ENCODE measurements at places on chromosomes 5 and 9.

DNA sequence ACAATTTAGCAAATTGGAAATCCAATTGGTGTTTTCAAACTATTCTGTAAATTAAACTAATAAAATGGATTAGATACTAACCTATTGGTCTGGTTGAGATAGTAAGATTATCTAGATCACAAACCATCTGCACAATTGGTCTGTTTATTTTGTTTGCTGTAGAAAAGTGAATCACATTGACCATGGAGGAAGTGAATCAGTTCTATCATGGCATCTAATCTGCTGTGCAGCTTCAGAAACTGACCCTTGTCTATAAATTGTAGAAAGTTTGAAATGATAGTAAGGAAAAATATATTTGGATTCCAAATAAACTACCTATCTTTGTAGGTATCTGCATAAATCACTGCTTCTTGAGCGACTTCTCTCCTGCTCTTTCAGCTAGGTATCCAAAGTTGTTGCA is 1865.4 kb downstream of the MAT2B start:
- no peak for DNase-seq

DNA sequence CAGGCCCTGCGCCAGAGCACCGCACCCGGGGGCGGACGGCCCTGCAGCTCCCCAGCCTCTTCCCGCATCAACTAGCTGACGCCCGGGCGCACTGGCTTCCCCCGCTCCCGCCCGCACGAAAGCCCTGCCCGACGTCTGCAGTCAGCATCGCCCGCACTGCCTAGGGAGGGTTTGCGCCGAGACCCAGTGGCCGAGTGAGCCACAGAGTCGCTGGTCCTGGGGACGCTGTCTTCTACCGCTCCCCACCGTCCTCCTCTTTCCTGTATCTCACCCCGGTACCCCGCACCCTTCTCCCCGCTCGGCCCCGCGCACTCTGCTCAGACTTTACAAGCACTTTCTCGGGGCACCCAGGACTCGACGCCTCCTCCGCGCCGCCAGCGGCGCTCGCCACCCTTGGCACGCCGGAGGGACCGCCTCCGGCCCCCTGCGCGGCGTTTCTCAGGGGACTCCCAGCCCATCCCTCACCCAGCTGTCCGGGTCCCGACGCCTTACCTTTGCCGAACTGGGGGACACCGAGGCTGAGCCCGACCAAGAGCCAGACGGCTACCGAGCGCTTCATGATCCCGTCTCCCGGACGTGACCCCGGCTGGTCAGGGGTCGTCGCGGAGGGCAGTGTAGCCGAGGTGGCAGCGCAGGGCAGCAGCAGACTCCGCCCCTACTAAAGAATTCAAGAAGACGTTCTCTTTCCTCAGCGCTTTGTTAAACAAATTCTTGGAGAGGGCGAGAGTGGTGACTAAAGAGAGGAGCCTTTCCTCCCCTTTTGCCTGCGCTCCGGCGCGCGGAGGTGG is 670 bp downstream of the EDIL3 start:
- DNase-seq: no peak

DNA sequence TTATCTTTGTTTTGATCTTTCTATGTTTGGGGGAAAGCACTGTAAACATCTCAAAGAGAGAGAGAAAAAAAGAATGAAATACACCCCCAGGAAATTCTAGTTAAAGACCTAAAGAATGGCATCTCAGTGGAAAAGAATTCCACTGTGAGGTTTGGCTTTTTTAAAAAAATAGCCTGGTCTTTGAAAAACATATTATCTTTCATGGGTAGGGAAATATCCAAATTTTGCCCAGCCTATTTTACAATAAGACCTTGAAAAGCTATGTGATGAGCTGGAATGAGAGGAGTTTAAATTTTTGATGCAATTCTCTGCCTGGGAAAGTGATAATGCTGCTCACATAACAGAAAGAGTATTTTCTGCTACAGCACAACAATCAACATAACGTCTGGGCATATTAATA is 348.1 kb upstream of the WWC1 start:
- no peak for DNase-seq

- DNase-seq: no peak
Observed at GRCh38 chr9:134433101-134433500, 106.8 kb downstream of the RXRA start.

DNA sequence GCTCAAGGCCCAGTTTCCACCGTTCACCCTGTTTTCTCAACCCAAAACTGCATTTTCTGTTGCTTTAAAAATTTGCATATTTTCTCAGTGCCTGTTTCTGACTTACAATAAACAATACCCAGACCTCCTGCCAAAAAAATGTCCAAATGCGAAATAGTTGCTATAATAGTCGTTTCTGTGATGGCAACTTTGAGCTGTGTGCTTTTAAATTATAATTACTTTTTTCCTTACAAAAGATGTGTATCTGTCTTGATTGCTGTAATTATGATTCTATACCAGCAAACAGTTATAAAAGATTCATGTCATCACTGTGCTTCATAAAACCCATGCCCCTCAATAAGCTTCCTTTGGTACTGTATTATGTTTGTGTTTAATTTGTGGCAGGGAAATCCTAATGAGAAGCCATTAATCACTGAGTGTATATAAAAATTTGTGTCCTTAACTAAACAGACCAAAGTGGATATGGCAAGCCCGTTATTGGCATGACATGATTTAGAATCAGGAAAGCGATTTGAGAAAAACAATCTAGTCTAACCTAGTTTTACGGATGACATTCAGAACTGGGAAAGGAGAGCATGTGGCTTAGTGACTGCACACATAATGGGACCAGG is 5.4 kb upstream of the SLC1A3 start:
- no peak for DNase-seq

DNA sequence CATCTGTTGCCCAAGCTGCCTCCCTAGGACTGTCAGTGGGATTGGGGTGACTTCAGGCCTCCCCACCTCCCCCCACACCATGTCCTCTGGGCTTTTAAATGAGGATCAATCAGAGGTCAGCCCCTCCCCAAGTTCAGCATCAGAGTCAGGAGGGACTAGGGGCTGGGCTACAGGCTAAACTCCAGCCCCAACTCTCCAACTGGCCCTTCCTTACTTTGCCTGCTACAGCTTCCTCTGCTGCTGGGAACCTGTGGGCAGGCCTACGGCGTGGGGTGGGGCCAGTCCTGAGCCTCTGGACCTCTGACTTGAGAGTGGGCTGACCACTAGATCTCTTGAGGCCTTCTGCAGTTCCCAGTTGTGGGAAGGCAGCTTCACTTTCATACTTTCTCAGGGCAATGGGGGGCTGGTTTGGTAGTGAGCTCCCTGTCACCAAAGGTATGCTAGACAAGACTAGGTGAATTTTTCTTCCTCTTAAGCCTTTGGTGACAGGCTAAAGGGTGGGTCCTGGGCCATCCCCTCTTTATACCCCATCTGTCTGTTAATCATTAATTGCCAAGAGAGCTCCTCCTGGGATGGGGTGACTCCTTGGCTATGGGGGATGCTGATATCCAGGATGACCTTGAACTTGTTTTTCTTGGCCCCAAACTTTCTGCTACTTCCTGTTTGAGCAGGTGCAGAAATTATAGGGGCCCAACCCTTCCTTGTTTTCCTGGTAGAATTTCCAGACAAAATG is 10.8 kb upstream of the DAB2IP start:
- DNase-seq: no peak

DNA sequence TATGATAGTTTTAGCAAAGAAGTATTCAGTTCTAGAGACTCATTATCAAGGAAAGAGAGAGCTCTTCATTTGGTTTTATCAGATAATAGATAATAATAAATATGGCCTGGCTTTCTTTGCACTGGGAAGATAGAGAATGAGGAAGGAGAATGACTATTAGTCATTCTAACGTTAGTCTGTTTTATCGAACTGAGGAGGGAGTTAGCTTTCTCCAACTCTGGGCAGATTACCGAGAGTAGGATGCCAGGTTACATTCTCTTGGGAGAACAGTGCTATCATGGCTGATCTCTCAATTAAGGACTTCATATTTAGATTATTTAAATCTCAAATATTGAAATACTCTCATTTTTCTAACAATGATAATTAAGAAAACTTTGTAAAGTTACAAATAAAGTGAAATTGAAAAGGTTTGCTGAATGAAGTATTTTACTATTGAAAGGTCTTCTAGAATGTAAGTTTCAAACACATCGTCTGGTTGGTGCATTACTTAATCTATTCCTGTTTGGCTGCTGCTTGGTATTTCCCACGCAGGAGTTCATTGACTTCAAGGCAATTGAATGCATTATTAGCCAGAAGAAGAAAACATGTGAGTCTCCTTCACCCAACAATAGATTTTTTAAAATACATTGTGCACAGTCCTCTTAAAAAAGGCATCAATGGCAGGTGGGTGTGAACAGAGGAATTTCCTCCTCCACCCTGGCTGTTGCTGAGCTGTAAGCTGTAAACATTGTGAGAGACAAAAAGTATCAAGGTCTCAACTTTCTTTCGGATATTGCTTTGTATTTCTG is 140.8 kb downstream of the C9orf152 start:
- DNase-seq: no peak

- DNase-seq: no peak
Observed at GRCh38 chr5:145244788-145245187, 590.4 kb downstream of the PRELID2 start.

DNA sequence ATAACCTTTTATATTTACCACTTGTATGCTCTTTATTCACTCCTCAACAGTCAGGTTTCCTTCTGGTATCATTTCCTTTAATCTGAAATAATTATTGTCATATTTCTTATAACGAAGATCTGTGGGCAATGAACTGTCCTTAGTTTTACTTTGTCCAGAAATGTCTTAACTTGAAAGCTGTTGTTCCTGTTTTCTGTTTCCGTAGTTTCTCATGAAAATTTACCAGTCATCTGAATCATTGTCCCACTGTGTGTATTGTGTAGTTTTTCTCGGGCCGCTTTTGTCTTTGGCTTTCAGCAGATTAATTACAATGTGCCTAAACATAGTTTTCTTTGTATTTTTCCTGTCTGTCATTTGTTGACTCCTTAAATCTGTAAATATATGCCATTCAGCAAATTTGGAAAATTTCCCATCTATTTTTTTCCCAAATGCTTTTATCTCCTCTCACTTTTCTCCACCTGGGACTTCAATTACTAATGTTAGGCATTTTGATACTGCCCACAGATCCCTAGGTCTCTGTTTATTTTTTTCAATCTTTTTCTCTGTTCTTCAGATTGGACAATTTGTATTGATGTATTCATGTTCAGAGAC is 74.9 kb downstream of the PDE8B start:
- no peak for DNase-seq

DNA sequence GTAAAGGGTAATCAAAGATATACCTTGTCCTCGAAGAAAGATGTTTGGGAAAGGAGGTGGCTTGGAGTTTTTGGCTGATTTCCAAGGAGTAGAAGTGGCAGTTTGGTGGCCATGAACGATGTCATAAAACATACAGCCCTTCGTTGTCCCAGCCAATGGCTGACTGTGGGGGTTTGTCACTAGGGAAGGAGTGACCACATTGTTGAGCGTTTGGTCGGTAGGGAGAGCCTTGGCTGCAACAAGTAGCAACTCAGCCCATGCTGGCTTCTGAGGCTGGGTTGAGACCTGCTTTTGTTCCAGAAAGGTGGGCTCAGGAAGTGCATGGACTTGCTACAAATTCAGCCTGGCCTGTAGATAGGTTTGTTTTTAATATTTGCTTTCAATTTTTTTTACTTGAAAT is 128.3 kb downstream of the BOD1 start:
- no peak for DNase-seq

- no peak for DNase-seq
Observed at GRCh38 chr5:151107738-151108520, 27.1 kb upstream of the TNIP1 start.

- no peak for DNase-seq
Observed at GRCh38 chr5:143527808-143528207, 124.3 kb upstream of the NR3C1 start.
